ENCODE measurements at places on chromosomes 11 and 22.
A peak's percentile ranks its signal among the peaks of the same experiment; 100 is the strongest.

GRCh38 chr11:5137014-5137413 is 1.1 kb downstream of the OR52A5 start:
- no peaks in the 10 kb centered on the region for H3K36me3 ChIP-seq
- H3K27ac ChIP-seq, result no peak overlapping the region

GRCh38 chr11:106971864-106972263 is 46.4 kb downstream of the GUCY1A2 start:
- H3K36me3 ChIP-seq, result no peaks in the 10 kb centered on the region
- no peak overlapping the region for H3K27ac ChIP-seq
- no peak for DNase-seq
- H3K4me1 ChIP-seq, result no peaks in the 10 kb centered on the region
- no peak overlapping the region for H3K4me3 ChIP-seq

GRCh38 chr11:23973244-23973643 is 523.6 kb upstream of the LUZP2 start:
- no peaks in the 10 kb centered on the region for H3K36me3 ChIP-seq
- DNase-seq, result no peak
- no peak overlapping the region for H3K4me3 ChIP-seq
- H3K27ac ChIP-seq, result no peak overlapping the region
- H3K27me3 ChIP-seq, result no peaks in the 10 kb centered on the region

DNA sequence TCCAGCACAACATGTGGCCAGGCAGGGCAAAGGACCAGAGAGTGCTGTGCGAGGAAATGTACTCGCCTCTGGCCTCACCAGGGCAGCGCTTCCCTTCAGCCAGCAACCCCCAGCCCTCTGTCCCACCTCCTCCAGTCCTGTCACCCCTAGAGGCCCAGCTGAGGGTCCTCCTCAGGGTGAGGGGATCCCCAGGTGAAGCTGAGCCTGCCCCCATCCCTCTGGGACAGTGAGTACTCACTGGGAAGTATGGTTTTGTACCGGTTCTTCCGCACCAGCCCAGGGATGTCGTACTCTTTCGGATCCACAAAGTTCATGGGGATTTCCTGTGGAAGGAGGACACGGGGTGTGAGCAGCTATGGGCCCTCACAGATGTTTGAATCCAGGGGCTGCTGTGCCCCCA is 11.7 kb upstream of the IGSF22 start:
- no peak for DNase-seq
- H3K36me3 ChIP-seq, result no peaks in the 10 kb centered on the region
- peaks cover 5% of the 10 kb centered on the region for H3K27me3 ChIP-seq
- no peaks in the 10 kb centered on the region for H3K4me1 ChIP-seq

DNA sequence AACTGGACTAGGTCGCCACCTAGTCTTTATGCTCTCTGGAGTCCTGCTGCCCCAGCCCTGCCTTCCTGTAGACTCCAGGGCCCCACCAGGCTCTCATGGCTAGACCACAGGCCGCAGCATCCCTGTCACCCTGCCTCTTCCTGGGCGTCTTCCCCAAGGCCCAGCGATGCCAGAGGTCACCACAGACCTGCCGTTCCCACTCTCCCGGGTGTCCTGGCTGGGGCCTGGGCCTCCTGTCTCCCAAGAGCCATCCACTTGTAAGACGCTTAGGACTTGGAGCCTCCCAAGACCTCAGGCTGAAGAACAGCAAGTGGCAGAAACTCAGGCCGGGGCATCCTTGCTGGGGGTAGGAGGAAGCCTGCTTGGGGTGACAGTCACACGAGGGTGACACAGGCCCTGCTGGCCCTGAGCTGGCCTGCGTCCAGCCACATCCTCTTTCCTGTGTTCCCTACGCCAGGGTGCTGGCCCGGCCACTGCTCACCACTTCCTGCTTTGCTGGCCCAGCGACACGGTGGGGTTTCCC is 2.0 kb upstream of the TCIRG1 start:
- H3K36me3 ChIP-seq, result no peaks in the 10 kb centered on the region
- no peak overlapping the region for H3K4me3 ChIP-seq
- H3K4me1 ChIP-seq, result no peaks in the 10 kb centered on the region
- no peaks in the 10 kb centered on the region for H3K27me3 ChIP-seq
- peak overlapping the region; percentile 94 for H3K27ac ChIP-seq
- DNase-seq, result peak; percentile 83

DNA sequence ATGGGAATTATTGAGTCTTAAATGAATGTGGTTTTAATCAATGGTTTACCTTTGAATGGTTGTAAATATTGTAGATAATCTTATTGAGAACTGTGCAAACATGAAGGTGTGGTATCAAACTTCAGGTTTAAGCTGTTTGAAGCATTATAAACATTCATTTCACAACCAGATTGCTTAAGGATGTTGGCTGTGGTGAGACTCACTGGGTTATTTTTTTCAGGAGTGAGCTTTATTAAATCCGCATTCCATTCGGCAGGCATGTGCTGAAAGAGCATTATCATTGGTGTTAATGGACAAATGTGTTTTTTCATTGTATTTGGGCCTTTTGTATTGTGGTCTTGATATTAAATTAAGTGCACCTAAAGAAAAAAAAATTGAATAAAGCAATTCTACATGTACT is 9.7 kb downstream of the MMP3 start:
- no peak overlapping the region for H3K4me3 ChIP-seq
- DNase-seq, result no peak
- no peaks in the 10 kb centered on the region for H3K27me3 ChIP-seq
- no peaks in the 10 kb centered on the region for H3K36me3 ChIP-seq

DNA sequence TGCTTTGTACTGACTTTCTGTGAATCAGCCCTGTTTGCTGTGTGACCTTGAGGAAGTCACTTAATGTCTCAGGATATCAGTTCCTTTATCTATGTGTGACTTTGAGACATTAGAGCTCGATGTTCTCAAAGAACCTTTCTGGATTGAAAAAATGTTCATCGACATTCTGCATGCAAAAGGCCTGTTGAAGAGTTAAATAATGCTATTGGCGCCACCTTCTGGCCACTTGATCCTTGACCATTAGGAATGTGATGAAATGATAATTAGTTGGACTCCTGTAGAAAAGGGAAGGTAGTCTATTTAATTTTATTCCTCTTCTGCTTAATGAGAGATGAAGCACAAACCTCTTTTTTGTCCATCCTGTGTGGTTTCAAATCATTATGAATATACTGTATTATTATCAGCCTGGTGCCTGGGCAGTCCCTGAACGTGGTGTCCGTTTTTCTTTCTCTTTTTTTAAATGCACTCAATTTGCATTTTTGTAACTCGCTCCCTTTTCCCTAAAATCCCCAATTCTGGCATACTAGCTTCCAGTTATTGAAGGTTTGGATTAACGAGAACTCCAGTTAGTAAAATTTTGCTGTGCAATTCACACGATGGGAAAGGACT is 20.7 kb downstream of the ELF5 start:
- H3K27ac ChIP-seq, result no peak overlapping the region
- no peak overlapping the region for H3K4me3 ChIP-seq
- H3K27me3 ChIP-seq, result no peaks in the 10 kb centered on the region
- H3K36me3 ChIP-seq, result no peaks in the 10 kb centered on the region
- no peaks in the 10 kb centered on the region for H3K4me1 ChIP-seq
- no peak for DNase-seq

- H3K27ac ChIP-seq, result no peak overlapping the region
- H3K4me3 ChIP-seq, result no peak overlapping the region
- H3K4me1 ChIP-seq, result no peaks in the 10 kb centered on the region
- no peak for DNase-seq
- peaks cover 7% of the 10 kb centered on the region for H3K27me3 ChIP-seq
Measured at GRCh38 chr11:45258982-45259530, 27.1 kb downstream of the SYT13 start.

- H3K27me3 ChIP-seq, result no peaks in the 10 kb centered on the region
- no peak overlapping the region for H3K27ac ChIP-seq
Measured at GRCh38 chr11:93843906-93844305, 6.5 kb downstream of the VSTM5 start.

GRCh38 chr22:19853879-19854777 is 546 bp downstream of the GNB1L start:
- peak; percentile 63 for DNase-seq
- H3K4me1 ChIP-seq, result peaks cover 57% of the 10 kb centered on the region
- peak overlapping the region; percentile 86 for H3K27ac ChIP-seq
- H3K4me3 ChIP-seq, result peak overlapping the region; percentile 94

DNA sequence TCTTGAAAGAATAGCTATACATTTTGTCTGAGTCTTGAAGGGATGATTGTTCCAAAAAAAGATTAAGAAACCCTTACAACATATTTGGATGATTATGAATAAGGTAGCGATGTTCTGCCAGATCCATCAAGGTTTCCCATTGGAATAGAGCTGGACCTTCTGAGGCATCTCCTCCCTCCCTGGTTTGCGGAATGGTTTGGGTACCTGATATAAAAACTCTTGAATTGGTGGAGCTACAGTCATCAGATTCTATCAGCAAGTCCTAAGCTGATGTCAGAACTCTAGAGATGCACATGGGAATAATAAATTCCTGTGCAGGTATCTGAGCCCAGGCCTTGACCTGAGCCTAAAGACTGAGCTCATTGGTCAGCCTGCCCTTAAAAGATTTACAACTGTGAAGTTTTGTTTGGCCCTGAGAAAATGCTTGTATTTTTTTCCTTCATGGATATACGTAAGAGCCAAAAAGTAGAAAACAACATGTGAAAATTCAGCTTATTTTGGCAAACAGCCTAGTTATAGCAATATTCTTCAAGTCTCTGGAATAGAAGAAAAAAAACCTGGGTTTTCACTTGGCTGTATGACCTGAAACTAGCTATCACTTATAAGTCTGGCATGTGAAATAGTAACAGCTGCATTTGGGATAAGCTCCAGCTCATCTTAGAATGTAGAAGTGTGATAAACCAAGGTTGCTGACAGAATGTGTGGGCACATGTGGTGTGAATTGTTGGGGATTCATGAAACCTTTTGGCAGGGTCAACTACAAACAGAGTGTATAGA is 265.7 kb upstream of the CTSC start:
- H3K27ac ChIP-seq, result no peak overlapping the region
- no peaks in the 10 kb centered on the region for H3K4me1 ChIP-seq
- no peak for DNase-seq
- H3K36me3 ChIP-seq, result no peaks in the 10 kb centered on the region
- no peak overlapping the region for H3K4me3 ChIP-seq

DNA sequence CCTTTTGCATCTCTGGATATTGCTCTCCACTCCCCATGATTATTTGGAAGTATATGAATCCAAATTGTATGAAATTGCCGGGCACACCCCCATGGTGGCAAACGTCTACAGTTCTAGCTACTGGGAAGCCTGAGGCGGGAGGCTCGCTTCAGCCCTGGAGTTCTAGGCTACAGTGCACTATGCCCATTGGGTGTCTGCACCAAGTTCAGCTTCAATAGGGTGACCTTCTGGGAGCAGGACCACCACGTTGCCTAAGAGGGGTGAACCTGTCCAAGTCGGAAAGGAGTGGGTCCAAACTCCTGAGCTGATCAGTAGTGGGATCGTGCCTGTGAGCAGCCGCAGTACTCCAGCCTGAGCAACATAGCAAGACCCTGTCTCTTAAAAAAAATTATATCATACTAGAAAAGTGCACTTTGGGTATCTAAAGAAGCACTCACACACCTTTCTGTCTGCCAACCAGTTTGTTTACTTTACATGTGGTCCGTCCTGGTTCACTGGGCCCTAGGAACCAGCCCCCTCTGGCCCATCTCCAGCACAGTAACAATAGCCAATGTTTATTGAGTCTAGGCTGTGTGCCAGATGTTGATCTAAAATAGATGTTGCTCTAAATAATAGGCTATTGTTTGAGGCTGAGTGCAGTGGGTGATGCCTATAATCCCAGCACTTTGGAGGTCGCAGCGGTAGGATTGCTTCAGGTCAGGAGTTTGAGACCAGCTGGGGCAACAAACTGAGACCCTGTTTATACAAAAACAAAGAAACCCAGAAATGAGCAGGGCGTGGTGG is 16.4 kb upstream of the KAT5 start:
- DNase-seq, result peak; percentile 32
- no peak overlapping the region for H3K4me3 ChIP-seq
- H3K27ac ChIP-seq, result no peak overlapping the region
- no peaks in the 10 kb centered on the region for H3K4me1 ChIP-seq

DNA sequence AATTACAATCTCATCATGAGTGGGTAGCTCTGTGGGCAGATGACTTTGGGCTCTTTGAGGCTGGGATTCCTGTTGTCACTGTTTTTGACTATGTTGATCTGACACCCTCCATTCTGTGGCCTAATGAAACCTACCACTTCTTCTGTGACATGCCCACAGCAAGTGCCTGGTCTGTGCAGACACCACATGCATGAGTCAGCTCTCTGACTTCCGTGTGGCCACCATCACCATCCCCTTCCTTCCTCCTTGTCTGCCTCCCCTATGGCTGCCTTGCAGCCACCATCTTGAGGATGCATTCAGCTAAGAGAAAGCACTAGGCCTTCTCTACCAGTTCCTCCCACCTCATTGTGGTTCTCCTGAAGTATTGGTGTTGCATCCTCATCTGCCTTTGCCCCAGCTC is 15.3 kb upstream of the OR10V1 start:
- no peaks in the 10 kb centered on the region for H3K4me1 ChIP-seq
- no peaks in the 10 kb centered on the region for H3K36me3 ChIP-seq
- DNase-seq, result no peak
- H3K4me3 ChIP-seq, result no peak overlapping the region

DNA sequence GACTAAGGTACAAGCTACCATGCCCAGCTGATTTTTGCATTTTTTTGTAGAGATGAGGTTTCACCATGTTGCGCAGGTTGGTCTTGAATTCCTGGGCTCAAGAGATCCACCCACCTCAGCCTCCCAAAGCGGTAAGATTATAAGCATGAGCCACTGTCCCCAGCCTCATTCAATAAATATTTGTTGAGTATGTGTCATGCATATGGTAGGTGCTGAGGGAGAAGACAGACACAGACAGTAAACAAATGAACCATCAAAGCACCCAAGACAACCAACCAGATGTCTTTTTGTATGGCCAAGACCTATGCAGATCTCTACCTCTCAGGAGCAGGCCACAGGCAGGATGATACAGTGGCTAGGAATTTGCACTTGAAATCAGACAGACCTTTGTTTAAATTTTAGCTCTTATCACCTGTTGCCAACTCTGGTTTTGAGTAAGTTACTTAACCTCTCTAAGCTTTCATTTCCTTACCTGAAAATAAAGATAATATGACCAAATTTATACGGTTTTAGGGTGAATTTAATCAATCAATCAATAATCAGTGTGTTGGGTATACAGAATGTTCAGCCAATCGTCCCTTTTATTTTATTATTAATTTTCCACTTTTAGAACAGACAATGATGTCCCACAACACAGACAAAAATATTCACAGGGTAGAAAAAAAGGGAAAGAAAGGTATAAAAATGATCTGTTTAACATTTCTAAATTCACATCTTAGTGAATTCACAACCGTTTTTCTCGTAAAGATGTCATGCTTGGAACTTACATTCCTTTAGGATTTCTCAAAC is 128.2 kb downstream of the SGSM3 start:
- peak overlapping the region; percentile 60 for H3K27ac ChIP-seq
- no peak overlapping the region for H3K4me3 ChIP-seq
- no peak for DNase-seq
- H3K36me3 ChIP-seq, result no peaks in the 10 kb centered on the region
- H3K4me1 ChIP-seq, result peaks cover 19% of the 10 kb centered on the region

- H3K4me3 ChIP-seq, result no peak overlapping the region
- DNase-seq, result no peak
- no peaks in the 10 kb centered on the region for H3K27me3 ChIP-seq
- peak overlapping the region; percentile 46 for H3K27ac ChIP-seq
- peaks cover 9% of the 10 kb centered on the region for H3K4me1 ChIP-seq
Measured at GRCh38 chr11:116851626-116852025, 14.2 kb upstream of the APOA1 start.

GRCh38 chr11:71447791-71448256 is 369 bp downstream of the DHCR7 start:
- H3K4me1 ChIP-seq, result peaks cover 28% of the 10 kb centered on the region
- H3K27ac ChIP-seq, result peak overlapping the region; percentile 80
- H3K4me3 ChIP-seq, result peak overlapping the region; percentile 59
- peaks cover 4% of the 10 kb centered on the region for H3K36me3 ChIP-seq
- peak; percentile 25 for DNase-seq
- no peaks in the 10 kb centered on the region for H3K27me3 ChIP-seq
